Eye (tissue), 1 donor: ENCODE measurements at places on chromosomes 4 and X.
A peak's percentile ranks its signal among the peaks of the same experiment; 100 is the strongest.

GRCh38 chr4:17597517-17597916, 16.9 kb upstream of the MED28 start:
- DNase-seq: peak; percentile 11

DNA sequence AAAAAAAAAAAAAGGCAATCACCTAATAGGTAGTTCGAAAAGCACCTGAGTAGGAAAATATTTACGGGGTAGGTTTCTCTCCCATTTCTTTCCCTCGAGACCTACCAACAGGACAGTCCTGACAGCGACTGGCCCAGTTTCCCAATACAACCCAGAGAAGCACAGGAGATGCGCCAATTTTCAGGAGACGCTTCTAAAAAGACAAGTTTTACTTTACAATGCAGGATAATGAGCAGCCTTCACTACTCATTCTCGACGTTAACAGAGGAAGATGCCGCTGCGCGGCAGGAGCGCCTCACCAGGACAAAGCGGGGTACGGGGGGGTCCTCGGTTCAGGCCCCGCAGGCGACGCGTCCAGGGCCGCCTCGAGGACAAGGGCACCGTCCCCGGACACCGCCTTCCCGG, 708 bp downstream of the BCLAF3 start:
- DNase-seq: peak; percentile 51

GRCh38 chr4:20367446-20367845, 115.7 kb downstream of the SLIT2 start:
- DNase-seq: no peak

DNA sequence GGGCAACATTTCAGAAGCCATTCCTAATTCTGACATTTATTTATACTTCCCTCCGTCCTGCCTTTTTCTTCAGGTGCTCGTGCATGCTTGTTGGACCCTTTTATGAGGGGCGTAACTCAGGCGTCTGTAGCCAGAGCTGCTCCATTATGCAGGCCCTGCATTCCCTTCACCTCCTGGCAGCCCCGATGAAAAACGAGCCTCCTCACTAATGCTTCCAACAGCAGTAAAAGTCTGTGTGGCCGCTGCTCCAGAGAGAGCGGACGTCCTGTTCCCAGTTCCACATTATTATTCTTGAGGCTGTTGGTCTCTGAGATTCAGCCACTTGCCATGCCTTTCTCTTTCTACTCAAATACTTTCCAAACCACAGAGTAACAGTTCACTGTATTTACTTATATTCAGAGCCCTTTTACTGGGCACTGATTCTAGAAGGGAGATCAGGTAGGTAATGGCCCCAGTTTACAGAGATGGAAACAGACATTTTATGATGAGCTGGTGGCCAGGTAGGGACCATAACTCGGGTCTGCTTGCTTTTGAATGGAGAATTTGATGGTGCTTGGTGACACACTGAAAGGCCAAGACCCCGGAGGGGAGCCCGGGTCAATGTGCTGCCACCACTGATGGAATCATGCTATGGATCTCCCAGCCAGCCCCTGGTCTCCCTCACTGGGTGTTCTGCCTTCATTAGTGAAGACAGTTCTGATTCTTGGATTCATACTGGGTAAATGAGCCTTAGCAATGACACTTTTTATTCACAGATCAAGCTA, 101.0 kb downstream of the GATB start:
- no peak for DNase-seq

GRCh38 chr4:138919094-138919936, 96.3 kb upstream of the NOCT start:
- peak; percentile 93 for DNase-seq

- DNase-seq: no peak
These were observed 9.8 kb downstream of the GUCY1A1 start for GRCh38 chr4:155676430-155676825.

DNA sequence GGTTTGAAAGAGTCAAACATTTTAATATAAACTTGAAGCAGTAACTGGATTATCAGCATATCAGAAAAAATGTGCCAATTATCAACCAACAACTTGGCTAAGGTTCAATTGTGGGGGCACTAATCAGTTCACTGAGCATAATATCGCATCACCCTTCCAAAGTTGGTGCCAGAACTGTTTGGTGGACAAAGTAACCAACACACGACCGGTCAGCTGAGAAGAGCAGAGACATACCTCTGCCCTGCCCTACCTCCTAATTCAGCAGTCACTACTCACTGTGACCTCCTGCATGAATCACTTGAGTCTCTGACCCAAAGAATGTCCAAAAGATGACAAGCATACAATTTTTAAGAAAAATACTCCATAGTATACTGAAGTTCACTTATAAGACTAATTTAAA, 53.2 kb downstream of the TSPAN5 start:
- DNase-seq: no peak

DNA sequence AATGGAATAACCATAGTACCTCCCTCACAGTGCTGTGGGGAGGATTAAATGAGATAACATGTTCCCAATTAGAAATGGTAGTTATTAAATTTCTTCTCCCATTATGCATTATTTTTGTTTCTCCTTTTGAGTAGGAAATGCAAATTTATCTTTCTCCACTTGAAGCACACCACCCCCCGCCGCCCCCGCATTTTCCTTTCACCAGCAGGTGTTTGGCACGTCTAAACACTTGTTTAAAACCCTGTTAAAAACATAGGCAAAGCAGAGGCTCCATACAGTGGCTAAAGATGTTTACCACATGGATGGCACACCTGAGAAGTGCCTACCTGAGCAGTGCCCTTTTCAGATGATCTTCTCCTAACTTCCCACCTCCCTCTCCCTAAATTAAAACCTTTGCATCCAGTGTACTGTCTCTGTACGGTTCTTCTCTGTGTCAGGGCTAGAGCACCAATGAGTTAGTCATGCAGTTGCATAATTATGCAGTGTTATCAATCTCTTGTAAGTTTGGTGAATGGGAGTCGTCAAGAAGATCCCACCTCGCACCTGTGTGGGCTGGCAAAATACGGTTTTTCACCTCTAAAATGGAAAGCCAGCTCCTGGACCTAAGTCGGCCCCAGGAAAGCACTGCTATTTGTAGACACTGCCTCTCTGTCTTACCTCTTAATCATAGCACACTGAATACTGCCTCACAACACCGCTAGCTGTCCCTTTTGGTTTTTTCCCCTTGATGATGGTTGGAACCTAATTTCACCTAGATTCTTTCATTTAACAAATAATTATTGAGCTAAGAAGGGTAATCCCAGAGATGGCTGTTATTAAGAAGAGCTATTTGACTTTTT, 122.0 kb downstream of the CT47B1 start:
- no peak for DNase-seq

- DNase-seq: no peak
These were observed 27.6 kb downstream of the RHOH start for GRCh38 chr4:40224432-40224831.

DNA sequence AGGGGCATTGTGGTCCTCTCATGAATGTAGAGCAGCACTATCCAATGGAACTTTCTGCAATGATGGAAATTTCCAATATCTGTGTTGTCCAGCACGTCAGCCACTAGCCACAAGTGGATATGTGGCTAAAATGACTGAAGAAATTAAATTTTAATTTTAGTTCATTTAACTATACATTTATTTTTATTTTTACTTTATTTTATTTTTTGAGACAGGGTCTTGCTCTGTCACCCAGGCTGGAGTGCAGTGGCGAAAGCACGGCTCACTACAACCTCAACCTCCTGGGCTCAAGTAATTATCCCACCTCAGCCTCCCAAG, 13.3 kb upstream of the RBBP7 start:
- no peak for DNase-seq

DNA sequence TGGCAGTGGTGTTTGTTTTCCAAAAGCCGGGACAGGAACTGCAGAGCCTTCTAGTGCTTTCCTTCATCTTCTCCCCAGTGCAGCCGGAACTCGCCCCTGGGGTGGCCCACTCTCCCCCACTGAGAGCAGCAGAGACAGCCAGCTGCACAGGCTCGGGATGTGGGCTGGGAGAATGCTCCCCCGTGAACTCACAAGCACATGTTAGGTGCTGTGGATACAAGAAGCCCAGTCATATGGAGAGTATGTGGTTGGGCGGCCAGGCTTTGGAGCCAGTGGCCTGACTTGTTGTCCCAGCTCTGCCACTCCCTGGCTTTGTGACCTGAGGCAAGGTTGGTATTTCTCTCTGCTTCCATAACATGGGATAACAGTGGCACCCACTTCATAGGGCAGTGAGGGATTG, 9.4 kb upstream of the KIAA0232 start:
- no peak for DNase-seq

- DNase-seq: no peak
These were observed 272.2 kb upstream of the CASK start for GRCh38 chrX:42195506-42195905.

GRCh38 chrX:70960730-70961129, 29.8 kb upstream of the SLC7A3 start:
- no peak for DNase-seq

GRCh38 chr4:161841759-161842158, 322.0 kb downstream of the FSTL5 start:
- peak; percentile 1 for DNase-seq

DNA sequence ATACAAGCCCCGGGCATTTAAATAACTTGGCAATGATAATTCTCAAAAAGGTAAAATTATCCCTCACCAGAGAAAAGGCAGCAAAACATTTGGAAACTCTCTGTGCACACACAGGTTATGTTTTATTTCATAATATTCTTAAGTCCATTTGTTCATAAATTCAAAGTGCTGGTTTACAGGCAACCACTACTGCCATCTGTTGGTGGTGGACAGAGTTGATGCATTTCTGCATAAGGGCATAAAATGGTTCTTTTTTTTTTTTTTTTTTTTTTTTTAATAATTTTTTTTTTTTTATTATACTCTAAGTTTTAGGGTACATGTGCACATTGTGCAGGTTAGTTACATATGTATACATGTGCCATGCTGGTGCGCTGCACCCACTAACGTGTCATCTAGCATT, 31.5 kb upstream of the IL21 start:
- DNase-seq: peak; percentile 17

DNA sequence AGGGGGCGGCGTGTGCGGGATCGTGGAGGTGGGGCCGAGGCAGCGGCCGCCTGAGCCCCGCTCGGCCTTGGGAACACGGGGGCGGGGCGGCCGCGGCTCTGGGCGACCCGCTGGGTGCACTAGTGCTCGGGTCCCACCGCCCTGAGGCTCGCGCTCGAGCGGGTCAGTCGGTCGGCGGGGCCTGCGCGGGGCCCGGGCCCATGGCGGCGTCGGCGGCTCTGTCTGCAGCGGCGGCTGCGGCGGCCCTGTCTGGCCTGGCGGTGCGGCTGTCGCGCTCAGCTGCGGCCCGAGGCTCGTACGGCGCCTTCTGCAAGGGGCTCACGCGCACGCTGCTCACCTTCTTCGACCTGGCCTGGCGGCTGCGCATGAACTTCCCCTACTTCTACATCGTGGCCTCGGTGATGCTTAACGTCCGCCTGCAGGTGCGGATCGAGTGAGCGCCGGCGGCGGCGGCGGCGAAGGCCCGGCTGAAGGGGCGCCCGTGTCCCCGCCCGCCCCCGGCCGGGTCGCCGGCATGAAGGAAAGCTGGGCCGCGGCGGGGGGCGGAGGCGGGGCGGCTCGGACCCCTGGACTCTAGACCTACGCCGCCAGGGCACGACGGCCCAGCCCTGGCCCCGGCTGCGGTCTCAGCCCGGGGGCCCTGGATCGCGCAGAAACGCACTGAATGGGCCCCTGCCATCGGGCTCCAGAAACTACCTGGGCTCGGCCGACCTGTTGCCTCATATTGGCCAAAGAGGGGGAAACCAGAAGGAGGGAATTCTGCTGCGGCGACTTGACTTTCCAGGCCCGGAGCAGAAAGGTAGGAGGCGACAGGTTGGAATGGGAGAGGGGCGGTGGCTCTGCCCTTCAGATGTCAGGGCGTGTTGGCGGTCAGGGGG, at the start of gene SMIM10L2A:
SMIM10L2A (plus strand) TSS at position 13 of the 878 bp plus-strand sequence; CDS start at position 201, 188 bp downstream.
- peak; percentile 23 for DNase-seq

DNA sequence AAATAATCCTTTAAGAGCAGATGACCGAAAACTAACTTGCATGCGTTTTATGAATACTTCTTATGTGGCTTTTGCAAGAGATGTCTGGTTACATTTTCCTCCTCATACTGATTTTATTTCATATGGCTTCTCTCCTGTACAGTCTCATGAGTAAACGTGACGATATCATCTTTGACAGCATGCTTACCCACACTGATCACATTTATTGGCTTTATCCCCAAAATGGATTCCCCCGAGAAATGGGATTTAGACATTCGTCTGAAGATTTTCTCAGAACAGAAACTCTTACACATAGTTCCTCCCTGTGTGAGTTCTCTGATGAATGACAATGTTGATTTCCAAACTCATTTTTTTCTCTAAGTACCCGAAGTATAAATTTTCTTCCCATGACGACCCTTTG, 939.7 kb upstream of the LCORL start:
- DNase-seq: peak; percentile 67

DNA sequence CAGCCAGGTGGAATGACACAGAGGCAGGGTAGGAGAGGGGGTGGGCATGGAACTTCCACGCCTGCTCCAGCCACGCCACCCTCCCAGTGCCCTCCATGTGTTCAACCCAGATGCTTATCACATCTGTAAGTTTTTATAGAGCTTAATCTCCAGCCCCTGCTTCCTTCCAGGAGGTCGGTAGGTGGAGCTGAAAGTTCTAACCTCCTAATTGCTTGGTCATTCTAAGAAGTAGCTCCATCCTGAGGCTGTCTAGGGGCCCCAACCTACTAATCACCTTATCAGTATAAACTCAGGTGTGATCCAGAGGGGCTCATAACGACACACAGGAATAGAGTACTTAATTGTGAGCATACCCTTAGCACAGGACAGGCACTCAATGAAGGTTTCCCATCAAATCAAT, 18.3 kb downstream of the QDPR start:
- no peak for DNase-seq

- no peak for DNase-seq
These were observed 288.5 kb downstream of the ASMT start for GRCh38 chrX:1903236-1903935.

DNA sequence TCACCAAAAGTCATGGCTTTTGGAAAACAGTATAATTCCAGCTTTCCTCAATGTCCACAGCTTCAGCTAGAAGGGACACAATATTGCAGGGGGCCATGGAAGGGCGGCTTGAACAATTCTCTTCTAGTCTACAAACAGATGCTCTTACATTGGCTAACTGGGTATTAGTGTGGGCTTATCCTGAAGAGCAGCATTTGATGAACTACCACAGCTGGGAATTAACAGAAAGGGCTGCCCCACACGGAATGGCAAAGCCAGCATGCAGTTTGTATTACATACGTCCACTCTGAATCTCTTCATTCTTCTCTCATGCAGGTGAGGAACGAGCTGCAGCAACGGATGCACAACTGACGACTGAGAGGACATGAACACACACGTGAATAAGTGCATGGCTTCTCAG, 13.0 kb upstream of the PDCL2 start:
- peak; percentile 4 for DNase-seq

DNA sequence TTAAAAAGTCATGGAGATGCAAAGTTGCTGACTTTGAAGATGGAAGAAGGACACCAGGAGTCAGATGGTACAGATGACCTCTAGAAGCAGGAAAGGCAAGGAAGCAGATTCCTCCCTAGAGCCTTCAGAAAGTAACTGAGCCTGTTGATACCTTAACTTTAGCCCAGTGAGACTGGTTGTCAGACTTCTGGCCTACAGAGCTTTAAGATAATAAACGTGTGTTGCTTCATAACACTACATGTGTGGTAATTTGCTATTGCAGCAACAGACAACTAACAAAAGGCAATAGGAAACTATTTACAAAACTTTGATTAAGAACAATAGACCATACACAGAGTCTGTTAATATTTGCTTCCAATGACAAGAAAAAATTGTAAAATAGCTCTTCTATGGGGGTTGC, 102.0 kb upstream of the USP38 start:
- DNase-seq: no peak

- peak; percentile 88 for DNase-seq
These were observed at the start of gene TRIM61 for GRCh38 chr4:164977243-164978164. TRIM61 (minus strand) TSS chr4:164977657; CDS start chr4:164970002, 7,655 bp downstream.

- no peak for DNase-seq
These were observed 55.8 kb downstream of the CLCN5 start for GRCh38 chrX:49978176-49978575.
